ENCODE measurements at places on chromosomes 1 and 21. TPM values are rescaled to one million over a fixed set of nuclear protein-coding genes. Genes with fewer than 3 reads are reported as not detected.

The FLG2 gene
- not detected for total RNA-seq

The SLAMF6 gene
- total RNA-seq, result 0.30 TPM

The PLPP3 gene
- total RNA-seq, result 139 TPM

The SLC19A2 gene
- 44.8 TPM for total RNA-seq

The KIF14 gene
- not detected for total RNA-seq

The NHLH2 gene
- total RNA-seq, result 0.21 TPM

The RGS5 gene
- 71.0 TPM for total RNA-seq

The CFAP107 gene
- not detected for total RNA-seq

The LCE1C gene
- total RNA-seq, result not detected

The PLA2G2F gene
- total RNA-seq, result not detected

The C1orf94 gene
- not detected for total RNA-seq

The MINDY1 gene
- 51.6 TPM for total RNA-seq

The FCGR3B gene
- 2.8 TPM for total RNA-seq

The GJB5 gene
- 0.22 TPM for total RNA-seq

The ZBTB8A gene
- 13.9 TPM for total RNA-seq

The MROH9 gene
- not detected for total RNA-seq

The C1orf53 gene
- total RNA-seq, result not detected

The TSPAN2 gene
- total RNA-seq, result 0.84 TPM

The OR2T12 gene
- total RNA-seq, result not detected

The PADI2 gene
- 12.2 TPM for total RNA-seq

The CDA gene
- 0.84 TPM for total RNA-seq

The C1orf116 gene
- total RNA-seq, result not detected

The PTPN7 gene
- total RNA-seq, result 1.2 TPM

The DDR2 gene
- total RNA-seq, result 112 TPM

The GJA9 gene
- not detected for total RNA-seq

The RGS8 gene
- not detected for total RNA-seq

The RGS2 gene
- total RNA-seq, result 15.0 TPM

The CFHR1 gene
- not detected for total RNA-seq

The MROH7 gene
- 6.6 TPM for total RNA-seq

The MYCBP gene
- total RNA-seq, result 10.5 TPM

The CNN3 gene
- total RNA-seq, result 322 TPM

The MAP3K21 gene
- total RNA-seq, result 1.8 TPM

The TMPRSS15 gene
- total RNA-seq, result not detected

The UBE2G2 gene
- 95.9 TPM for total RNA-seq

The INAVA gene
- not detected for total RNA-seq

The ANKRD13C gene
- 37.1 TPM for total RNA-seq

The FCRL5 gene
- total RNA-seq, result 0.21 TPM

The RNU1-1 gene
- total RNA-seq, result under 0.01 TPM

The THEM5 gene
- not detected for total RNA-seq

The NLRP3 gene
- total RNA-seq, result 3.7 TPM

The EPB41 gene
- 14.7 TPM for total RNA-seq

The ADGRL4 gene
- total RNA-seq, result 48.0 TPM

Data from tibial nerve (tissue), 4 donors.